ENCODE measurements at places on chromosomes 6 and 20.

DNA sequence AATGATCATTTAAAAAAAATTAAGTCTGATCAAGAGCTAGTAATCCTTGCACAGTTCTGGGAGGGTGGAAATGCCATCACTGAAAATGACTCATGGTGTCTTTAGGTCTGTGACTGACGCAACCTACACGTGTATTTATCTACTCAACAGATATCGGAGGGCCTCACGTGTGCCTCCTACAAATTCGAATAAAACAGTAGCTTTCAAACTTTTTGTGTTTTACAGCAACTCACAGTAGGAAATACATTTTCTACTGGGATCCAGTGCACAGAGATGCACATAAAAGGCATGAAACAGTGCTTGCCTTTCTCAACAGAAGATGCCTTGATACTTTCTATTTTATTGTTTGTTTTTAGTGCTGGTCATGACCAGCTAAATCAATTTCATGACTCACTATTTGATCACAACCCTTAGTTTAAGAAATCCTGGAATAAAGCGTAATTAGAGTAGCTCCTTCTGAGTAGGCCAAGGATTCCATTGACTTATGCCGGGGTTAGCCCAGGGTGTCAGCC lies 210.0 kb upstream of the SNX9 start:
- no peak overlapping the region for H3K27ac ChIP-seq
- DNase-seq, result no peak
- peaks cover 3% of the 10 kb centered on the region for H3K36me3 ChIP-seq
- H3K27me3 ChIP-seq, result peaks cover 3% of the 10 kb centered on the region
- peaks cover 9% of the 10 kb centered on the region for H3K4me1 ChIP-seq

DNA sequence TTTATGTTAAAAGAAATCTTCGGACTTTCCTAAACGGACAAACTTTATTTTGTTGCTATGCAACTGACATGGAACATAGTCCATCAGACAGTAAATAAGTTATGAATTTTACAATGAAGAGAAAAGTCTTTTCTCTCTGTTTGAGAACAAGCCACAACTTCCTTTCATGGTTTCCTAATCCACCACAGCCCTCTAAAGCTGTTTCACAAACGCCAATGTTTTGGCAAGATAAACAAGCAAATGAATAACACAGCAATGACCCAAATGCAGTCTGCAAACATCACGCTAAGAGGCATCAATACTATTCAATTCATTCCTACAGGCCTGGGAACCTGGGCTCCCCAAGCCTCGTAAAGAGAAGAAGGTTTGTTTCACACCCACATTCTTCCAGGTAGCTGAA lies 60.4 kb downstream of the HAO1 start:
- H3K4me1 ChIP-seq, result peaks cover 15% of the 10 kb centered on the region
- no peak overlapping the region for H3K27ac ChIP-seq
- H3K27me3 ChIP-seq, result no peaks in the 10 kb centered on the region
- DNase-seq, result no peak
- no peak overlapping the region for H3K4me3 ChIP-seq
- H3K36me3 ChIP-seq, result no peaks in the 10 kb centered on the region

DNA sequence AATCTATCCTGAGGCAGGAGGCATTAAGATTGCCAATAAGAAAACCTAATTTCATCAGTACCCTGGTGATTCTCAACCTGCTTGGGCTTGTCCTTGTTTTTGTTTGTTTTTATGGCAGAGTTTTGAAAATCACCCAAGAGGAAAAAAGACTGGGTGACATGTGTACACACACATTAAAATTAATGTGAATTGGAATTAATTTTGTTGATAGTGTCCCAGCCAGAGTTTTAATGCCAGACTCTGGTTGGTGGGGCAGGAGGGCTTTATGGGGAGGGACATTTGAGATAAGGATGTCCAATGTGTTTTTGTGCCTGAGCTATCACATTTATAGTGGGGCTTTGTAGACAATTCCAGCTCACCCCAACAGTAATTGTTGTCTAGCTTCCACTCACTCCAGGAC lies 184.6 kb downstream of the ID4 start:
- no peak overlapping the region for H3K4me3 ChIP-seq
- H3K4me1 ChIP-seq, result peaks cover 10% of the 10 kb centered on the region
- no peak for DNase-seq
- H3K36me3 ChIP-seq, result no peaks in the 10 kb centered on the region
- H3K27me3 ChIP-seq, result no peaks in the 10 kb centered on the region

DNA sequence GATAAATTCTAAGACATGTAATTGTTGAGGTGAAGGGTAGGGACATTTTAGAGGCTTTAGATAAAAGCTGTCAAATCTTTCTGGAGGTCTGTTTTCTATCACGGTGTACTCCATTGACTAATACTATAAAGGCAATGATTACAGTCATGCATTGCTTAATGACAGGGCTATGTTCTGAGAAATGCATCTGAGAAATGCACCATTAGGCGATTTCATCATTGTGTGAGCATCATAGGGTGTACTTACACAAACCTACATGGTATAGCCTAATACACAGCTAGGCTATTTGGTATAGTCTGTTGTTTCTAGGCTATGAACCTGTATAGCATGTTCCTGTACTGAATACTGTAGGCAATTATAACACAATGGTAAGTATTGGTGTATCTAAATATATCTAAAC lies 71.3 kb upstream of the FYN start:
- H3K36me3 ChIP-seq, result peaks cover 6% of the 10 kb centered on the region
- no peak overlapping the region for H3K4me3 ChIP-seq
- no peak overlapping the region for H3K27ac ChIP-seq
- H3K27me3 ChIP-seq, result no peaks in the 10 kb centered on the region
- no peak for DNase-seq

DNA sequence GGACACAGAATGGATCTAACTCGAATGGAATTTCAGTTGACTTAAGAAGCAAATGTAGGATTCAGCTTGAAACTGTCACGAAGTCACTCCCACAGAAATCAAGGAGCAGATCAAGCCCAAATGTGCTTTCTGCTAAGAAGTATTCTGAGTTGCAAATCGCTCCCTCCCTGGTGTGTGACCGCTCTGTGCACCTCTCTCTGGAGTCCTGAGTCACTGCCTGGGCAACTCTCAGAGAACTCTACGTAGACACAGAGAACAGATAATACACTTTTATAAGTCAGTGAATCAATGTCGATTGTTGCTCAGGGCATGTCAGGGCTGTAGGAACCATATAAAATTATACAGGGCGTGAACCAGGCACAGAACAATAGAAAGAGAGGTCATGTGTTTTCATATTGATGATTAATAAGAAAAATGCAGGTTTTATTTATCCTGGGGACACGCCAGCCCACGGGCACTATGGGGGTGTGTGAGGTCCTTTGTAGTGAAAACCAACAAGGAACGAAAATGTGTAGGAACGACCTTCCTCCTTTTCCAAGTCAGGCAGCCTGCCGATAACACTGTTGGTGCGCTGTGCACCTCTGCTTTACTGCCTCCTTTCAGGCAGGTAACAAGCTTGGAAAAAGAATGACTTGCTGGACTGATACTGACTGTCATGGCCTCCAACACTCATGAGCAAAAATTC lies 248.1 kb upstream of the FOXQ1 start:
- no peak for DNase-seq
- H3K4me3 ChIP-seq, result no peak overlapping the region
- no peak overlapping the region for H3K27ac ChIP-seq
- H3K4me1 ChIP-seq, result no peaks in the 10 kb centered on the region

DNA sequence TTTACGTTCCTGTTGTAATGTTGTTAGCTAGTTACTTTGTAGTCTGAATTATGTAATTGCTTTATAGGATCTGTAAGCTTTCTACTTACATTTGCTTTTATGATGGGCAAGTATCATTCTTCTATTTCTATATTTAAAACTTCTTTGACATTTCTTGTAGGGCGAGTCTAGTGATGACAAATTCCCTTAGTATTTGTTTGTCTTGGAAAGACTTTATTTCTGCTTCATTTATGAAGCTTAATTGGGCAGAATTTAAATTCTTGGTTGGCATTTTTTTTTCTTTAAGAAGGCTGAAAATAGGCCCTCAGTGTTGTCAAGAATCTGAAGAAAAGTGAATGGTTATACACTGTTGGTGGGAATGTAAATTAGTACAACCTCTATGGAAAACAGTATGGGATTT lies 506.3 kb downstream of the TENT5A start:
- no peaks in the 10 kb centered on the region for H3K36me3 ChIP-seq
- no peak overlapping the region for H3K27ac ChIP-seq
- H3K4me1 ChIP-seq, result no peaks in the 10 kb centered on the region
- no peaks in the 10 kb centered on the region for H3K27me3 ChIP-seq
- no peak for DNase-seq

DNA sequence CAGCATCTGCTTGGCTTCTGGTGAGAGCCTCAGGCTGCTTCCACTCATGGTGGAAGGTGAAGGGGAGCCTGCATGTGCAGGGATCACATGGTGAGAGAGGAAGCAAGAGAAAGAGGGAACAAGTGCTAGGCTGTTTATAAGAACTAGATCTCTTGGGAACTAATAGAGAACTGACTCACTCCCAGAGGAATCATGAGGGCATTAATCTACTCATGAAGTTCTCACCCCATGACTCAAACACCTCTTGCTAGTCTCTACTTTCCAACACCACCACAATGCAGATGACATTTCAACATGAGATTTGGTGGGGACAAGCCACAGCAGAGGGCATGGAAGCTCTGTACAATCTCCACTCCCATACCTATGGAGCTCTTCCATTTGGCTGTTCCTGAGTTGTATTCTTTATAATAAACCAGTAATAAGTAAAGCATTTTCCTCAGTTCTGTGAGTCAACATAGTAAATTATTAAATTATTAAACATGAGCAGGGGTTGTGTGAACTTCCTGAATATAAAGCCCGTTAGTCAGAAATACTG lies 524.1 kb upstream of the NRSN1 start:
- H3K27ac ChIP-seq, result no peak overlapping the region
- DNase-seq, result no peak

DNA sequence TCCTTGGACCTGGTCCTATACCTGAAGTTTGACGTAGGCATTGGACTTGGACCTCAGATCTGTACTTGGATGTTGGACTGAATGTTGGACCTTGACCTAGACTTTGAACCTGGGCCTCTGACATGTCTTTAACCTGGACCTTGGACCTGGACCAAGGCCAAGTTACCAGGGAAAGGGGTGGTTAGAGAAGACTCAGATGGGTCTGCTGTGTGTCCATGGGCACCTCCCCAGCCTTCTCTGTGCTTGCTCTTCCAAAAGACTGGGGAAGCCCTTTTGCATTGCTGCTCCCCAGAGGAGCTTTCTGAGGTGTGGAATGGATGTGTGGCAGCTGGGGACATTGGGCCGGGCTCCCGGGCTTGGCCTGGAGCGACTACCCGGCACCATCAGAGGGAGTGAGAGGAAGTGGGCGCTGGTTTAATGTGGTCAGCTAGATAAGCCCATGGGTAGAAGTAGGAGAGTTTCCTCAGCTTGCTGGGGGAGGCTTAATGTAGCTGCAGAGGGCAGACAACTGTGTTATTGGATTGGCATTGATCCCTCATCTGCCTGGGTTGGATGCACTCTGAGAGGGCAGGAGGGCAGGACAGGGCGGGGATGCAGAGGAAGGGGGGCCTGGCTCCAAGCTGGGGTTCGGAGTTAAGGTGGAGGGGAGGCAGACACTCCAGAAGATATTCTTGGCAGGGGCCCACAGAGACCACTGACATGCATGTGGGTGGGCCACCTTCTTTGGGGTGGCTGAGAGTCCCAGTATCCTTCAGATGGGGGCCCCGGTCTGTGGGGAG lies 4.2 kb downstream of the SCRT2 start:
- no peaks in the 10 kb centered on the region for H3K36me3 ChIP-seq
- H3K27me3 ChIP-seq, result peaks cover 69% of the 10 kb centered on the region
- no peak overlapping the region for H3K27ac ChIP-seq
- H3K4me3 ChIP-seq, result no peak overlapping the region
- no peak for DNase-seq

GRCh38 chr6:31110825-31111582 lies 1.4 kb downstream of the C6orf15 start:
- no peak for DNase-seq
- no peak overlapping the region for H3K4me3 ChIP-seq
- H3K27me3 ChIP-seq, result peaks cover 31% of the 10 kb centered on the region
- H3K36me3 ChIP-seq, result no peaks in the 10 kb centered on the region

GRCh38 chr6:37099442-37099841 lies 70.5 kb upstream of the PIM1 start:
- no peaks in the 10 kb centered on the region for H3K36me3 ChIP-seq
- H3K4me1 ChIP-seq, result peaks cover 24% of the 10 kb centered on the region
- H3K27ac ChIP-seq, result no peak overlapping the region
- no peaks in the 10 kb centered on the region for H3K27me3 ChIP-seq
- H3K4me3 ChIP-seq, result no peak overlapping the region
